Stimulated activated CD4-positive, alpha-beta T cell treated with anti-CD3 and anti-CD28 coated beads, Interleukin-15, amount 100 ng/mL, for 1 hour (primary cell): ENCODE measurements at places on chromosomes 5 and 9.

- DNase-seq: no peak
Observed at GRCh38 chr5:115501464-115502210, 42.9 kb downstream of the FEM1C start.

- DNase-seq: no peak
Observed at GRCh38 chr5:80117446-80117845, 82.3 kb downstream of the THBS4 start.

DNA sequence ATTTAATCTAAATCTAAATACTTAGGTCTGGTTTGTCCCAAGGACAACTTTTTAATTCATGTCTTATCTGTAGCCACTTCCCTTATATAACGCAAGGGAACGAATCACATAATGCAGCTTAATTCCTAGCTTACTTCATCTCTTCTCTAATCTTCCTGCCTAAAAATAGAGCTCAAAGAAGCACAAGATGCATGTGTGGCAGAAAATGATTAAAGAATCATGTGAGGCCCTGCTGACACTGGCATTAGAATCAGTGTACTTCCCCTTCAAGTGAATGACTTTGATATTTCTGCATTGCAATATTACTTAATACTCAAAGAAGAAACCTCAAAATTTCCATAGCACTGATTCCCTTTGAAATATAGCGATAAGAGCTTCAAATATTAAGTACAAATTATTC lies 317.9 kb upstream of the FTMT start:
- no peak for DNase-seq

DNA sequence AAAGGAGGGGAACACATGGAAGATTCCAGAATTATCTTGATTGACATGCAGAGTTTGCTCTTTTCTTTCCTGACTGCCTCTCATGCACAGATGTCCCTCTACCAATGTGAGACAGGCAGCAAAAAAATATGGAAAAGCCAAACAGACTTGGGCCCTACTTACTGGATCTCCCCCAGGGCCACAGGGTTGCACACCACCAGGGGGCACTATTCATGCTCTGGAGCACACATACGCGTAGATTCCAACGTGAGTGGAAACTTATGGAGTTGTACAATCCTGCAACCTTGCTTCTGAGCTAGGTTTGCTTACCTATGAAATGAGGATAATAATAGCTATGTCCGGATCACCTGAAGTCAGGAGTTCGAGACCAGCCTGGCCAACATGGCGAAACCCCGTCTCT lies 319.5 kb downstream of the ARHGEF28 start:
- no peak for DNase-seq

GRCh38 chr5:170251462-170251861 lies 18.7 kb downstream of the C5orf58 start:
- DNase-seq: no peak

DNA sequence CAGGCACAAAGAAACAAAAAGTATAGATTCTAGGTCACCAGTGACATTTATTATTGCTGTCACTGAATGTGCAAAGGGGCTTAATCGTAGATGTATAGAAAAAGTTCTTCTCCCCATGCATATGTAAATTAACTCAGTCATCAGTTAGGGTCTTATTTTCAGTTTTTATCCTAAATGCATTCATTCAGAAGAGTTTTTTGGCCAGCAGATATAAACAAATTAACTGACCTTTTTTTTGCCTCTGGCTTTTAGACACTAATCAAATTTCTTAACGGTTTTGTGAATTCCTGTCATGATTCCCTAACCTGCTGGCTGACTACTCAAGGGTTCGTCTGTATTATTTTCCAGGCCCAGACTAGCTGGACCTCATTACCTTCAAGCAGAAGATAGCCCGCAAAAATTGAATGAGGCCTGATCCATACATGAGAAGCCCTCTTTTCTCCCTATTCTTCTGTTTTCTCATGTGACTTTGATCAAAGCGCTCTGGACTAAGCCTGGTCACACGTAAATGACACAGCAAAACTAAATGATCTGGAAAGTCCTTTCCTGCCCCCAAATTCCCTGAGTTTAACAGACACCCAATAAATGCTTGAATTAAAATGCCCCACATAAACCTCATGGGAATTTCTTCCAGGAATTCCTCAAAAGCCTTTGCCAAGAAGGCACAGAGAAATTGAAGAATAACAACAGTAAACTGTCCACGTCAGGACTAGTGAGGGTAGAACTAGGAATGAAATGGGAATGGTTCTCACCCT lies 83.7 kb downstream of the MYO10 start:
- no peak for DNase-seq

DNA sequence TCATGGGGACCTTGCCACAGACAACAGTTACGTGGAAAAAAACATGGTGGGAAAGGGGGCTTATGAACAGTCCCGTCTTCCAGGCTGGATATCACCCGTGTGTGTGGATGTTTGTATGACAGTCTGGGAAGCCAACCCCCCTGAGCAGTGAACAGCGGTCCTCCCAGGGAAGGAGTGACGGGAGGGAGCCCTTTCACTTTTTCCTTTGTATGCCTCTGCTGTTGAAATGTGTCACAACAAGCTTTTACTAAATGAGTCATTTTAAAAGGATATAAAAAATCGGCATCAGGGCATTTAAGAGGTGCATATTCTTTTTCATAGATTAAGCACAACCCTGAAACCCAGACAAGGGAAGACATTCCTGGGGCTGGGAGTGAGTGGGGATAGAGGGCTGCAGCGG lies 5.1 kb downstream of the MYMK start:
- no peak for DNase-seq

DNA sequence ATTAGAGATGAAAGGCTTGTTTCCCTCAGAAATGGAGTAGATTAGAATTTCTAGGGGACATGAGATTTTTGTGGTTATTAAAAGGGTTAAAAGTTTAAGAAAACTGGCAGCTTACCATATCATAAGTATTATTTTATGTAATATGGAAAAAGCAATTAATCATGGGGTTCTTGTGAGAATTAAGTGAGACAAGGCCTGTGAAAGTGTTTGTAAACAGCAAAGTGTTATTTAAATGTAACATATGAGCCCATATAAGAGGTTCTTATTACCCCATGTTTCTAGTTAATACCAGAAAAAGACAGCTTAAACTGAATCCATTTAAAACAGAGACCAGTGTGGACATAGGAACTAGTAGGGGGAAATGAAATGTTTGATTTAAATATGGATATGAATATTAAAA lies 241.1 kb upstream of the PIK3R1 start:
- no peak for DNase-seq

DNA sequence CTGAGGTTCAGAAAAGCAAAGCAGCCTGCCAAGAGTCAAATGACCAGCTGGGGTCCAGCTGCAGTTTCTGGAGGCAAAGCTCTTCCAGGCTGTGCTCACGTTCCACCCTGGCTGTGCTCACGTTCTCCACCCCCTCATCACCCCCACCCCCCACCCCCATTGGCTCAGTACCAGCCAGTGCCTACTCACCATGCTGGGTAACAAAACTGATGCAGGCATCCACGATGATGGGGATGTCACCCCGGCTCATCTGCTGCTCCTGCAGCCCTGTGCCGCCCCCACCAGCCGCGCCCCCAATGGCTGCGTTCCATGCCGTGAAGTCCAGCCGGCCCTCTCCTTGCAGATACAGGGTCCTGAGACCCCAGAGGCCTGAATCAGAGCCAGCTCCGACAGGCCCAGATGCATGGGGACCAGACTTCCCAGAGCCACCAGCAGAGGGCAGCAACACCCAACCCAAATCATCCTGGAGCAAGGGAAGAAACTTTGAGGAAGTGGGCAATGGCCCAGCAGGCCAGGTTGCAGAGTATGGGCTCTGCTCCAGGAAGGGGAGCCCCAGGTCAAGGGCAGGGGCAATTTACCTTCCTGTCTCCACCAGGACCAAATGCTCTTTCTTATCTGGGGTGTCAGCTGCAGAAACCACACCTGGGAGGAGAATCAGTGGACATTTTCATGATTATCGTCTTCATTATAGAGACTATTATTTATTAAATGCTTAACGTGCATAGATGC lies 13.7 kb upstream of the FCHSD1 start:
- DNase-seq: peak; percentile 55

DNA sequence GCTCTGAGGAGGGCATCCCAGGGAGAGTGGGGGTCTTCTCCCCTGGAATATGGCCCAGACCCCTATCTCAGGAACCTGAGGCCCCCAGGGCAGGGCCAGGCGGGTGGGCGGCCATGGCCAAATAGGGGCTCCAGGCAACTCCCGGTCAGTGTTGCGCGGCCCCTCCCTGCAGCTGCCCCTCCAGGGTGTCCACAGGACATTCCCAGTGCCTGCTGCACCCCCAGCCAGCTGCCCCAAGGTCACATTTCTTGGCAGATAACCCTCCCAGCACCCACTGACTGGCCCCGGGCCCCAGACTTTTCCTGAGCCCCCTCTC lies 53.6 kb upstream of the EGFL7 start:
- DNase-seq: no peak

DNA sequence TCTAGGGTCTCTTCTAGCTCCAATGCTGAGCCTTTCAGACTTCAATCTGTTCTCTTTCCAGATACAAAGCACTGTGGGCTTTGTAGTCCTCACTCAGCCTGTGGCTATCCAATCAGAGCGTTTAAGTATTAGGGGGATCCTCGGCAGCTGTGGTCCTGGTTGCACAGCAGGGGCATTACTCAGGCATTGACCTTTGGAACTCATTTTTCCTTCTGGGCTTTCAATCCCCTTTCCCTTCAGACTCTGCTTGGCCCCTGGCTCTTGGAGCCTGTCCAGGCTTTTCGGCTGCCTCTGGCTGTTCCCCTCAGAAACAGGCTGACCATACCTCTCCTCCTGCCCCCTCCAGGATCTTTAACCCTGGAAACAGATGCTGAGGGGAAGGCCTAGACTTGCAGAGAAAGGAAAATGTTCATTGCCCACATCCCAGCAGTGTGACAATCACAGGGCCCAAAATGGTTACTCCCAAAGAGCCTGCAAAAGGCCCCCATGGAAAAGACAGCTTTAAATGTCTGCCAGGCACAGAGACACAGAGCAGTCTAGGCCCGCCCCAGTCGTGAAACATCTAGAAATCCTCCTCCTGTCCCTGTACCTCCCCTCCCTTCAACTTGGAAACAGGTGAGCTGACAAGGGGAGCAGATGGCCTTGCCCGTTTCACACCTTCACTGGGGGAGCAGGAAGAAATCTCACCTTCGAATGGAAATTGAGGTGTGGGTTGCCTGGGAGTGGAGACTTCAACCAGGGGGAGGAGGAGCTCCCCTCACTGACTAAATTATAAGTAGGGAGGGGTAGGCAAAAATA lies 13.7 kb downstream of the C1QTNF2 start:
- no peak for DNase-seq

DNA sequence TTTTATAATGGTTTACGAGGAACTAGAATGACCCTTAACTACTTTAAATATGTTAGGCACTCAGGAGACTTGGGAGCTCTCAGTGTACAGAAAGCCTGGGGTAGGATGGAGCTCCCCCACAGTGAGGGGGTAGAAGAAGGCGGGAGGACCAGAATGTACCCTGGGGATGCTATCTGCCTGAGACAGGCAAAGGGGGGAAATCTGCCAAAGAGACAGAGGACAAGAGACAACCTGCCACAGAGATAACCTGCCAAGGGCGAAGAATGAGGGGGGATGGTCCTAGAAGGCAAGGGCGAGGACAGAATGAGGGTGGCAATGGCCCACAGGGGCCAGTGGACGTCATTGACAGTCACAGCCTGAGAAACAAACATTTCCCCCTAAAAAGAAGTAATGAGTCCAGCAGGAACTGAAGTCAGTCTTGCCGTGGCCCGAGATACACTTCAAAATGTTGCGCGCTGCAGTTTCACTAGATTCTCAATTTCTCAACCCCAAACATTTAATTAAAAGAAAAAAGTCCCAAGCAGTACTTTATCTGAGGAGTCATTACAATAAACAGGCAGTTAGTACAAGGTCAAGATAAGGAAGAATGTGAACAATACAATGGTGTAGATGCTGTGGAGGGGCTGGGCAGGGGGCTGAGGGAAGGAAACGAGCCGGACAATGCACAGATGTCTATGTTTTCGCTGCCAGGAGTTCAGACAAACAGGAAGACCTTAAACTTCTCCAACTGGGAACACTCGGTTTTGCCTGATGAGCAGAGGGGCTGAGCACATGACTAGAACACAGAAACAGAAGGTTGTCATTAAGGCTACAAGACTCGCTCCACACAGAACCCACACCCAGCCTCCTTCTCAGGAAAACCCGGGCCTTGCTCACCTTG lies 125.0 kb downstream of the LHFPL2 start:
- DNase-seq: no peak

- DNase-seq: no peak
Observed at GRCh38 chr9:72271613-72272478, 93.2 kb downstream of the ZFAND5 start.

DNA sequence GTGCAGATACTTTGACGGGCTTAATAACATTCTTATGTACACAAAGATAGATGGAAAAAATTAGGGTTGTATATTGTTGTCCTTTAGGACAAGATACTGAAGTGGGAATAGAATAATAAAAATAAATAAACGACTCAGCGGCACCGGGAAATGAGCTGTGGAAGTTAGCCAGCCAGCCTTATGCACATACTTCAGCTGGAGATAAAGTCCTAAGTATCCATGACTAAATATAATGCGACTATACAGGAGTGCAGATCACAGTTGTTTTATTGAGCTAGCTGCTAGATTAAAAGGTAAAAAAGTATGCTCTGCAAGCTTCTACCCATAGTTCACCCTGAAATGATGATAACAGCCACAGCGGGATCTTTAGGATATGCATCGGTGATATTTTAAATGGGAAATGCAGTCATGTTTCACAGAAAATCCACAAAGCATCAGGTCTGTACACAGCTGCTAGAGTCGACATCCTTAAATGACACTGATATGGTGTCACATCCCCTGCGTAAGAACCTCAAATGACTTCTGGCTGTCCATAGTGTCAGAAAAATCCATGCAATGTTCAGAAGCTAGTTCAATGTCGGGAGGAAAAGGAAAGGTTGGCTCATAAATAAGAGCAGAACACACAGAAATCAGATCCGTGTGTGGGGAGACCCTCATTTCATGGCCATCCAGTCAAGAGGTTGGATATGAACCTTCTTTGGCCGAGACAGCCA lies 392.8 kb upstream of the DAP start:
- no peak for DNase-seq
